ENCODE measurements at places on chromosomes 11 and 22.

GRCh38 chr11:64767344-64768299 lies 7.8 kb upstream of the PYGM start:
- DNase-seq: peak; percentile 26

DNA sequence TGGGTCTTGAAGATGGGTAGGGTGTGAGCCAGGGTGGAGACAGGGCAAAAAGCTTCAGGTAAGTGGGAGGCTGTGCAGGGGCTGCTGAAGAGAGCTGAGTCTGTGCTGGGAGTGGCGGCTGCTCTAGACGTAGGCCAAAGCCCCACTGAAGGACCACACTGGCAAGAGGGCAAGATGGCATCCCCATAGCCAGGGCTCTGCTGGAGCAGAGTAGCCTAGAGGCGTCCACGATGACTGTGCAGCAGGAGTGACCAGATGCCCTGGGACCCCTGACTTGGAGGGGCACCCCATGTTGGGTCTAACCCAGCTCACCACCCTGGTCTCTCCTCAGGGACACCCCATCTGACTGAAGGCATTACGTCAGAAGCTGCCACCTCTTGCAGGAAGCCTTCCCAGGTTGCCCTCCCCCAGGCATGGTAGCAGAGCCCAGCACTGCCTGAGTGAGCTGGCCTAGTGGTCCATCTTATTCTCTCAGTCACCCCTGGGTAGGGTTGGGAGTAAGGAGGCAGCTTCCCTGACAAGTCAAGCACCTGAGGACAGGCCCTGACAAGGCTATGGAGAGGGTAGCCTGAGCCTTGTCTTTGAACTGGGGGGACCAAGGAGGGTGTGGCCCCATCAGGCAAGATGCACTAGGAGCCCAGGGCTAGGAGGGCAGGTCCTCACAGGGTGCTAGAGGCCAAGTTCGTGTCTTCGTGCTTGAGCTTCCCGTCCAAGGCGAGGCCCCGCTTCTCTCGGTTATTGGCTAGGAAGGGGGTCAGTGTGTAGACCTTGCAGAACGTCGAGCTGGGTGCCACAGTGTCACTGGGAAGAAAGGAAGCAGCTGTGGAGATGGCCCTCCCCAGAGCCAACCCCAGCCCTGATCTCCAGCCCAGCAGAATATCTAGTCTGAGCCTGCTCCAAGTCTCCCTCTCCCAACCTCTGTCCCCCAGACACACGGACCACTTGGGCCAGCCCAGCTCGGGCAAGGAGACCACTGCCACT lies 33.1 kb downstream of the TPBGL start:
- DNase-seq: no peak

GRCh38 chr11:62502030-62502730 lies 44.4 kb downstream of the AHNAK start:
- no peak for DNase-seq

DNA sequence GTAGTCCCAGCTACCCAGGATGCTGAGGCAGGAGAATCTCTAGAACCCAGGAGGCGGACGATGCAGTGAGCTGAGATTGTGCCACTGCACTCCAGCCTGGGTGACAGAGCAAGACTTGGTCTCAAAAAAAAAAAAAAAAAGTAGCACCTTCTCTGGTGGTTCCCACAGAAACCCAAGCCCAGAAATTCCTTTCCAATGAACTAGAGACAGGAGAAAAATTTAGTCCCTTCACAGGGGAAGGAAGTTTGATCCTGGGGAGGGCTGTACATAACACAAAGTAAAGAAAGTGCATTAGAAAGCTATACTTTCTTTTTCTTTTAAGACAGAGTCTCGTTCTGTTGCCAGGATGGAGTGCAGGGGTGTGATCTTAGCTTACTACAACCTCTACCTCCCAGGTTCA lies 25.5 kb upstream of the APOA1 start:
- no peak for DNase-seq

DNA sequence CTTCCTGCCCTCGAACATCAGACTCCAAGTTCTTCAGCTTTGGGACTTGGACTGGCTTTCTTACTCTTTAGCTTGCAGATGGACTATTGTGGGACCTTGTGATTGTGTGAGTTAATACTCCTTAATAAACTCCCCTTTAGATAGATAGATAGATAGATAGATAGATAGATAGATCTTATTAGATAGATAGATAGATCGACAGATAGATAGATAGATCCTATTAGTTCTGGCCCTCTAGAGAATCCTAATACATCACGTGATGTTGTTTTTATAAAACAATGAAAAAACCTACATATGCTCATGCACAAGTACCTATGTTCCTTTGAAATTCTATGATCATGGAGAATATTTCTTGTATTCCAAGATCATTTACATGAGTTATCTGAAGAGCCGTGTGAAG lies 23.9 kb downstream of the APOBEC3H start:
- DNase-seq: no peak

- no peak for DNase-seq
These were observed 667 bp downstream of the CD81 start for GRCh38 chr11:2377511-2378443.

- DNase-seq: no peak
These were observed 471.5 kb upstream of the API5 start for GRCh38 chr11:42840176-42840829.

DNA sequence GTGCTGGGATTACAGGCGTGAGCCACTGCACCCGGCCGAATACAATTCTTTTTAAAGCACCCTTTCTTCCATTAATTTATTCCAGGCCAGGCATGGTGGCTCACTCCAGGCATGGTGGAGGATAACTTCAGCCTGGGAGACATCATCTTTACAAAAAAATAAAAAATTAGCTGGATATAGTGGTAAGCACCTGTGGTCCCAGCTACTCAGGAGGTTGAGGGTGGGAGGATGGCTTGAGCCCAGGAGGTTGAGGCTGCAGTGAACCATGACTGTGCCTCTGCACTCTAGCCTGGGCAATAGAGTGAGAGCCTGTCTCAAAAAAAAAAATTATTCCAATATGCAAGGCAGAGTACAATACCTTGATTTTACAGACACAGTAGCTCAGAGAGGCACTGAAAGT lies 11.4 kb downstream of the TAGLN start:
- no peak for DNase-seq

DNA sequence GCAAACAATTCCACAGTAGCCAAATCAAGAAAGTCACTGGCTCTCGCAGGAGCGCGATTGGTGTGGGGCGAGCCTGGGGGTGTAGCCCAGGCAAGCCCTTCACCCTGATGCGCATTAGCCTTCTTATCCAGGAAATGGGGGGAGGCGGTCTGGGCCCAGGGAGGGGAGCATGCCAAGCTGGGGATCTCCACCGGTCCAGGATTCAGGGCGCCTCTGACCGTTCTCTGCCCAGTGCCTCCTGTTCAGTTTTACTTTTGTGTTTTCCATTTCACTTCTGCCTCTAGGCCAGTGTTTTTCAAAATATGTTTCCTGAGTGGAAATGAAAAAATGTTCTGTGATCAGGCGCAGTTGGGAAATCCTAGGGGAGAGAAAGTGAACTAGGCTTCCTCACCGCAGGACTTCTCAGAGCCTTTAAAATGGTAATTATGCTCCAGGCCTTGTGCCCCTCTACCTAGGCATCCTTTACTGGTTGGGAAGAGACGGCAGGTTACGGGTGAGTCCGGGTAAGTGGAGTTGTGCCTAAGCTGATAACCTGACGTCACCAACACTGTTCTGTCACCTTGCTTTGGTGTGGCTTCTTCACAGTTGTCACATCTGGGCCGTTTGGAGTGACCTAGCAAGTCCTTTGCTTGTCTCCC lies 18.4 kb downstream of the LRP5 start:
- no peak for DNase-seq

- no peak for DNase-seq
These were observed 407.4 kb upstream of the SYN3 start for GRCh38 chr22:33465554-33465953.

DNA sequence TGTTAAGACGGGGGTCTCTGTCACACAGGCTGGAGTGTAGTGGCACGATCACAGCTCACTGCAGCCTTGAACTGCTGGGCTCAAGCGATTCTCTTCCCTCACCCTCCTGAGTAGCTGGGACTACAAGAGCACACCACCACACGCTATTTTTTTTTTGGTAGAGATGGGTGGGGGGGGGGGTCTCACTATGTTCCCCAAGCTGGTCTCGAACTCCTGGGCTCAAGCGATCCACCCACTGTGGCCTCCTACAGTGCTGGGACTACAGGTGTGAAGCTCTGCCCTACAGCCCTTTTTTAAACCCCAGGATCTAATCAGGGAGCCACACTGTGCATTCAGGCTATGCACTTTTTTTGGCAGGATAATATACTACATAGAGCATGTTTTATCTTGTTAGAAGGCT lies 1.4 kb upstream of the DHCR7 start:
- no peak for DNase-seq

DNA sequence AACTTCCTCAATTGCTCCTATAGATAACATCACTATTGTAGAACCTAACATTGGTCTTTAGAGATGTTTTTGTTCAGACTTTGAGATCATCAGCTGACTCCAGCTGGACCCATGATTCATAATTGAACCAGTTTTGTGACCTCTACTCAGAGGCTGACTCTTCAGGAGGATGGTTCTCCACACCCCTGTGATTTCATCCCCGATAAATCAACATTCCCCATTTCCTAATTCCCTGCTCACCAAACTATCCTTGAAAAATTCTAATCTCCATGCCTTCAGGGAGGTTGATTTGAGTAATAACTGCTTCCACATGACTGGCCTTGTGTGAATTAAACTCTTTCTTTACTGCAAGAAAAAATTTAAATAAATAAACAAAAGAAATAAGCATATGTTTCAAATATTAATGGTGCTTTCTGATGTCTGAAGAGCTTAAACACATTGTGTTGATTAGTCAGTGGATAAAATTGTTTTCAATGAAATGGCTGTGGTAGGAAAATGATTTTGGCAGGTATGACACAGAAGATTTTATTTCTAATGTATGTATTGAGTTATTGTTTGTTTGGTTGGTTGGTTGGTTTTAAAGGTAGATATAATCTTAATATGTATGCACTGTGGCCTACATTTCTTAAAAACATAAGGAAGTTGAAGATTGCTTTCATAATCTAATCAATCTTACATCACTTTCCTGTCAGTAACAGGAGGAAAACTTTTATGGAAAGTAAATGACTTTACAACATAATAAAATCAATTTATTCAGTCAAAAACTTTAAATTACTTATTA lies 427.9 kb upstream of the CCDC179 start:
- no peak for DNase-seq

GRCh38 chr22:24030186-24030702 lies 19.1 kb downstream of the CABIN1 start:
- DNase-seq: no peak

GRCh38 chr11:61718046-61718531 lies 34.3 kb upstream of the MYRF start:
- DNase-seq: no peak

DNA sequence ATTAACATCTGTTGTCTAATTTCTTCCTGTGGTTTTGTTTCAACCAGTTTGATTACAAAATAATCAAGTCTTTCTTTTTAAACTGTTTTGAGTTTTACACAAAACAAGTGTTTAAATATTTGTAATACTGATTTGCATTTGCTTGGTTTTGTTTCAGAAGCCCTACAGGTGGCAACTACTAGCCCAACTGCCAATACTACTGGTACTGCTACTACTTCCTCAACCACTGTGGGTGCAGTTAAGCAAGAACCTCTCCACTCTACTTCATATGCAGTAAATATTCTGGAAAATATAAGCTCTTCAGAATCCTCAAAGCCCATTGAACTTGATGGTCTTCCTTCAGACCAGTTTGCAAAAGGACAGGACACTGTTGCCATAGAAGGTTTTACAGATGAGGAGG lies 61.1 kb downstream of the QSER1 start:
- DNase-seq: no peak

- no peak for DNase-seq
These were observed 1241.6 kb downstream of the TBC1D22A start for GRCh38 chr22:48004038-48004437.

DNA sequence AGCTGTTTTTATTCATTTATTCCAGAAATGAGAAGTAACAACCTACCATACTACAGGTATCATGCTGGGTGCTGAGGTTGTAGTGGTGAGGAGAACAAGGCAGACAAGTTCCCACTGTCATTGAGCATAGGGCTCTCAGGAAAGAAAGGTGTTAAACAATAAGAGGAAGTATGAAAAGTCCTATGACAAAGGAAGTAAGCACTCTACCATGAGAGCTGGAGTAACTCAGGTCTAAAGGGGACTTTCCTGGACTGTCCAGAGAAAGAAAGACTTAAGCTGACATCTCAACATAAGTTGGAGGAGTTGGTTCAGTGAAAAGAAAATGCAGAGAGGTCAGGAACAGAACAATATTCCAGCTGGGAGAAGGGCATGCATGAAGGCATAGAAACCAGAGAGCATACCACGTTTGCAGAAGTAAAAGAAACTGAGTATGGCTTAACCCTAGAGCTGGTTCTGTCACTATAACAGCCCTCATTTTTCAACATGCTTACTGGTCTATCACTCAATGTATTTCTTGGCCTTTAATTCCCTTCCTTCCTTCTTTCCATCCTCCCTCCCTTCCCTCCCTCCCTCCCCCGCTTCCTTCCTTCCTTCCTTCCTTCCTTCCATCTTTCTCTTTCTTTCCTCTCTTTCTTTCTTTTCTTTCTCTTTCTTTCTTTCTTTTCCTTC lies 137.8 kb upstream of the BDNF start:
- no peak for DNase-seq

- DNase-seq: no peak
These were observed 2.8 kb upstream of the AMPD3 start for GRCh38 chr11:10452211-10452767.

DNA sequence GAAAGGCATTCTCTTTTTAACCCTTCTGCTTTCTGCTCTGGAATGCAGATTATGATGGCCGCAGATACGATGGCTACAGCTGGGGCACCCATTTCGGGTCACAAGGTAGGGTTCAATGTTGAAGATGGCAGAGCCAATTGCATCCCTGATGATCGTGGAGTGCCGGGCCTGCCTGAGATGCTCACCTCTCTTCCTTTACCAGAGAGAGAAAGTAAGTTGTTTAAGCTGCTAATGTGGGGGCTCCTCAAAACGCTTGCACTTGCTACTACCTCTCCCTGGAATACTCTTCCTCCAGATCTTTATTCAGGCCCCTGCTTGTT lies 50.8 kb upstream of the PRDM11 start:
- no peak for DNase-seq

DNA sequence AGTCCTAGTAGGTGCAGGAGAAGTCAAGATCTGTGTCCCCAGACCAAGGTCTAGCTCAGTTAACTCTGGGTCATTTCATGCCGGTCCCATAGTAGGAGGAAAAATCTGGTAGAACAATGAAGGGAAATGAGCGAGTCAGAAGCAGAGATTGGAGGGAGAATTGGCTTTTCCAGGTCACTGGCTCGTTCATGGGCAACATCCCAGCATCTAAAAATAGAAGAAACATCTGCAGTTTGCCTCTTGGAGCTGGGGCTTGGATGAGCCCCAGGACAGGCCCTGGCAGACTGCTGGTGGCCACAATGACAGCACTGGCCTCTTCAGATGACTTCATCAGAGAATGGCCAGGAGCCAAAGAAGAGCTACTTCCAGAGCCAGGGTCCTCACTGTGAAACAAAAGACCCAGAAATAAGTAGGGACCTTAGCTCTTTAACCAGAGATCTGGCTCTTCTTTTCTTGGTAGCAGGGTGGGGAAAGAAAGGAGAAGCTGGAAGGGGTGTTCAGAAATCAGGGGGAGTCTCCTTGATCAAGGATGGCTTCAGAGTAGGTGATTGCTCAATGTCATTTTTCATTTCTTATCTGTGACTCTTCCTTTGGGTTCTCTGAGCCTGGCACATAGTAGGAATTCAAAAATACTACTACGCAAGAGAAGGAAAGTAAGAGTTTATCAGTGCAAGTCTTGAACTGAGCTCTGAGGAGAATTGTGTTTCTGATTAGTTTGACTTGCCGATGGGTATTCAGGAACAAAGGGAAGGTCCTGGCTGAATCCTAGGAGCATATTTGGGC lies 102.6 kb downstream of the TMPRSS5 start:
- DNase-seq: no peak

- DNase-seq: no peak
These were observed 39.9 kb downstream of the SERGEF start for GRCh38 chr11:17972987-17973386.

- peak; percentile 43 for DNase-seq
These were observed 19.7 kb downstream of the MYO7A start for GRCh38 chr11:77147668-77148321.
